ENCODE measurements at places on chromosomes 12 and 14.

- DNase-seq = no peak
Measured at GRCh38 chr12:9793779-9794395, 33.2 kb upstream of the CD69 start.

DNA sequence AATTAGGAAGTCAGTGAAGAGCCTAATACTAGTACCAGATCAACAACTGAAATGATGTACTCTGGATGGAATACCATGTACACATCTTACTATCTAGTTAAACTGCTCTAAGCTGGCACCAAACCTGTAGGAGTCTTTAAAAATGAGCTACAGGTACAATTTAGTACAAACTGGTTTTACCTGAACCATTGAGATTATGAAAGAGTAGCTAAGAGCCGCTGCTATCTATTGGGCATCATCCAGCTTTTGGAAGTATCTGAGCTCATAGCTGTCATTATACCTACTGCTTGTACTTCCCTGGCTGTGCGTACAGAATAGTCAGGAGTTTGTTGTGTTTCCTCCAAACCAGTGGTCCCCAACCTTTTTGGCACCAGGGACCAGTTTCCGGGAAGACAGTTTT lies 12.4 kb downstream of the TBC1D30 start:
- no peak for DNase-seq

DNA sequence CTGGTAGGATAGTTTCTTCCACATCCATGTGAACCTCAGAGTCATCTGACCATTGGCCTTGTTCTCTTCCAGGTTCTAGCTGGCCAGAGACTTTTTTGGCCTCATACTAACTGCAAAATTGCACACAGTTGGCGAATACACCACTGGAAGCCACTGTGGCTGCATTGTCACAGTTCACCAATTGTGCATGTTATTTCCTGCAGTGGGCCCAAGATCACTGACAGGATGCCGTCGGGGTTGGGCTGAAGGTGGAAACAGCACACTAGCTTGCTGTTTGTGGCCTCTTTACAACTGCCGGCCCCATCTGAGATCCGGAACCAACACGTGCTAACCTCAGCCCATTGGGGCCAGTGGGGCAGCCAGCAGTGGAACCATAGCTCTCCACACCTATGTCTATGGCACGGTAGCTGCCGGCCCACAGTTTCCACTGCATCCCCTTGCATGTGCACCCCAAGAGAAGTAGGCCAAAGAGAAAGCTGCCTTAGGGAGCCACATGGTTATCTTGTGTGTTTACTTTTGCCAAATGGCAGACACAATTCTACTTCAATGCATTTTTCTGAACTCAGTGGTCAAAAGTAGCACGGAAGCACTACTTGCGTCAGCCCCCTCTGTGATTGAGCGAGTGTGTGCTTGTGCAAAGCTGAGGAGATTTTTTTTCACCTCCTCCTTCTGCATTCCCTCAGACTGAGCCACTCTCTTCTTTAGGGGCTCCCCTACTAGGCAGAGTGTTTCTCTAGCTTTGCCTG lies 464.0 kb downstream of the RAD51B start:
- peak; percentile 32 for DNase-seq

DNA sequence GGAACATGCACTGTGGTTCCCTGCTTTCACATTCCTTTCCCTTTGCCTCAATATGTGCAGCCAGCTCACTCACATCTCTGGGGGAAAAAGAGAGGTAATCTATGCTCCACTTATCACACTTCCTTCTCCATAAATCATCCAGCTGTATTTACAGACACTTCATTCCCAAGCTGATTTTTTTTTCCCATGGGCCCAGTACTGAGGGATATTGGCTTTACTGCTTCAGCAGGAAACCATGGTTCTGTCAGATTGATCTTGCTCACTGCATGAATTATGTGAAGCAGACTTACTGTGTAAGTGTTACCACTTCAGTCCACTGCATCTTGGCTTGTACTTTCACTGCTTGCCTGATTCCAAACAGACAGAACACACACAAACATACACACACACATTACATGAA lies 555.6 kb downstream of the CCER1 start:
- DNase-seq = no peak

- DNase-seq = no peak
Measured at GRCh38 chr12:115910057-115910456, 367.4 kb downstream of the MED13L start.

DNA sequence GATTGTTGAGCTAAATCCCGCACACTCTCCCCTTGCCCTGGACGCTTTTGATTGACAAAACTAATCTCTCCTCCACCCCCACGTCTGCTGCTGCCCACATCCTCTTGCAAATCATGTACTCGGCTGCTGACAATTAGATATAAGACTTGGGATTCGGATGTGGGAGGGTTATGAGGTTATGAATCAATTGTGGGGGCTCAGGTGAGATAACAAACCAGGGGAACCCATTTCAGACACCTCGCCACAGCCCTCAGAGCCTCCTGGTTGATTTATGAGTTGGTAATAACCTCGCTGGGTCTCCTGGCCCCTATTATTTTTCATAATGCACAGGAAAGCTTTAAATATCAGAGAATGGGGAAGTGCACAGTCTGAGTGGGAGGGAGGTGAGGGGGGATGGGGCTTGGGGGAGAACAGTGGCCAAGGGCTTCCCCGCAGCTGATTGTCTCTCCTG lies 449.9 kb downstream of the DPF3 start:
- peak; percentile 36 for DNase-seq

DNA sequence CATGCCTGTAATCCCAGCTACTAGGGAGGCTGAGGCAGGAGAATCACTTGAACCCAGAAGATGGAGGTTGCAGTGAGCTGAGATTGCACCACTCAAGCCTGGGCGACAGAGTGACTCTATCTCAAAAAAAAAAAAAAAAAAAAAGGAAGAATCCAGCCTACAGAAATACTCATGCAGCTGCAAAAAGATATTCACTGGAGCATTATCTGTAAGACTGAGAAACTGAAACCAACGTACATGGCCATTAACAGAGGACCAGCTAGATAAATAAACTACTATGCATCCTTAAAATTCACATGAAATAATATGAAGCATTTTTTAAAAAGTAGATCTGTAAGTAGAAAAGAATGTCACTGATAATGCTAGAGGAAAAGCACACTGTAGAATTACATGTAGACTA lies 3.5 kb downstream of the SLC7A7 start:
- no peak for DNase-seq

GRCh38 chr12:96400631-96401075 lies 414 bp upstream of the CDK17 start:
- no peak for DNase-seq

GRCh38 chr12:14367040-14367661 lies 1.7 kb downstream of the ATF7IP start:
- DNase-seq = no peak

DNA sequence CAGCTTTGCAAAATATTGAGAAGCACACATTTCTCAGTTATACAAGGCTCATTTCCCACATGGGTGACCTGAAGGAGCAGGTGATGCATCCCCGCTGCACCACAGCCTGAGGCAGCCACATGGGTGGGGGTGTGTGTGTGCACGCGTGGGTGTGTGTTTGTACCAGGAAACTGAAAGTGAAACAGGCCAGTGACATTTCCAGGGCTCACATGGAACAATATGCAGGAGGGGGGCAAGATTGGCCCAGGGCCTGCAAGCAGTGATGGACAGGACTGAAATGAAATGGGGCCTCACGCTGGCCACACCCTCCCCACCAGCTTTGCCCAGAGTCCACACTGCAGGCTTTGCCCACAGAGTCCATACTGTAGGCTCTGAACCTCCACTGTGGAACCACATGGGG lies 154.2 kb upstream of the PARP11 start:
- peak; percentile 46 for DNase-seq

- no peak for DNase-seq
Measured at GRCh38 chr12:90982170-90982569, 22.6 kb downstream of the EPYC start.

DNA sequence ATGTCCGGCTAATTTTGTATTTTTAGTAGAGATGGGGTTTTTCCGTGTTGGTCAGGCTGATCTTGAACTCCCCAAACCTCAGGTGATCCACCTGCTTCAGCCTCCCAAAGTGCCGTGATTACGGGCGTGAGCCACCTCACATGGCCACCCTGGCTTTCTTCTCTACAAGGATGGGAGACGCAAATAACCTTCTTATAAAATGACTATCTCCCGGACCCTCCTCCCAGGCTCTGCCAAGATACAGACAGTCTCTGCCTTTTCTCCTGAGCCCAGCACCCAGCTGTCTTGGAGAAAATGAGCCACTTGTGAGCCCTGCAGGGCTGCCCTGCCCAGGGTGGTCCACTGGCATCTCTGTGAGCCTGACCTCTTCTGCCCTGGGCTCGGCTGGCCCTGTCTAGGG lies 34.7 kb upstream of the RBM19 start:
- DNase-seq = no peak

- no peak for DNase-seq
Measured at GRCh38 chr12:70609739-70610491, 27.3 kb downstream of the PTPRB start.

GRCh38 chr12:65876898-65877721 lies 52.8 kb downstream of the HMGA2 start:
- no peak for DNase-seq

- no peak for DNase-seq
Measured at GRCh38 chr12:68350753-68351152, 18.6 kb upstream of the MDM1 start.

DNA sequence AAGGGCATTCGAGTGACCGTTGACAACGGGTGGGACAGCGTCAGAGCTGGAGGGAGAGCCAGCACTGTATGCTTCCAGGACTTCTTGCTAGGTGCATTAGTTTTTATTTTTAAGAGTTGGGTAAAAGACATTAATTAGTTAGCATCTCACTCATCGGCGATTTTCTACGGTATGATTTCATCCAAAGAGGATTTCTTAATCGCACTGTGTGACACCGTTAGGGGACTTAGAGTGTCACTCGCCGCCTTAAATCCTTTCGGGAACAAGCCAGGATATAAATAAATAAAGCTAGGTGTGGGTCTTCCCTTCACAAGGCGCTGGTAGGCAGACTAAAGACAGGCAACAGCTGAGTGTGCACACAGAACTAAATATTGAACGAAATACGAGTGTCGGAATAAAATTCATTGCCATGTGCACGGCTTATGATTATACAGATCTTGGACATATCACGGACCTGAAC lies 869 bp upstream of the NOVA1 start:
- no peak for DNase-seq

- DNase-seq = no peak
Measured at GRCh38 chr12:30839643-30840220, 85.0 kb upstream of the CAPRIN2 start.

DNA sequence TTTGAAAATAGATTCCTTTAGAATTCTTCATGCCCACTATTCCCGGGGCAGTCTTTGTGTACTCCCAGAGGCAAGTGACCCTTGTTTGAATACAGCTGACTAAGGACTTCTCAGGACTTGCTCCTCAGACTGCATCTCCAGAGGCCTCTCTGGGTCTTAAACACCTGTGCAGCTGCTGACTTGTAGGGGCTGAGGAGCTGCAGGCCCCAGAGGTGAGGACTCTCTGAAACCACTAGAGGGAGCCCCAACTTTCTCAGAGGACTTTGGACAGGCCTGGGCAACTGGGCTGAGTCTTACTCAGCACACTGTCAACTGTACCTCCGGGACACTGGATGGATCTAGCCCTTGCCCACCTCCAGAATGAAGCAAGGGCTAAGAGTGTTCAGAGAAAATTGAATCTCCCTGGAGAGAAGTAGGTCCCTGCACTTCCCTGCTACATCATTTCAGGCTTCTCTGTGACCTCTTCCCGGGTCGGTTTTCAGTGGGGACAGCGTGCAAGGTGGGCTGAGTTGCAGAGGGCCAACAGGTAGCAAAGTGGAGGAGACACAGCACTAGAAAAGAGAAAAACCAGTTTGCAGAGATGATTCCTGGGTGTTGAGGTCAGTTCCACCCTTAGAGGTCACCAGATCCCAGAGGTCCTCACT lies 164.6 kb downstream of the TMEM117 start:
- DNase-seq = peak; percentile 9

DNA sequence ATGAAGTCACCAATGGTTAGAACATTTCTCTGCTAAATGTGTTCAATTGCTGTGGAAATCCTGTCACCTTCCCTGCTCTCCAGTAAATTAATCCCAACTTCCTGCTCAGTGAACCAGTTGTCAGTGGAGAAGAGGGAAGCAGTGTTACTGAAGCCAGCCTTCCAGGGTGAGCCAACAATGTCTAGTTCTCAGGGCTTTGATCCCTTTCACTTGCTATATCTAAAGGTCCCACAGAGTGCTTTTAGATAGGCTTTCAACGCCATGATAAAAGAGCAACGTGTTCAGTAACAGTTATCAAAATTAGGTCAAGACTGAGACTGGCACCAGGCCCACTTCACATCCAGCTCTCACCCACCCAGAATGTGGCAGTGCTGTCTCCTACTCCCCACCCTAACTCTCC lies 139.7 kb downstream of the KCNH5 start:
- no peak for DNase-seq

DNA sequence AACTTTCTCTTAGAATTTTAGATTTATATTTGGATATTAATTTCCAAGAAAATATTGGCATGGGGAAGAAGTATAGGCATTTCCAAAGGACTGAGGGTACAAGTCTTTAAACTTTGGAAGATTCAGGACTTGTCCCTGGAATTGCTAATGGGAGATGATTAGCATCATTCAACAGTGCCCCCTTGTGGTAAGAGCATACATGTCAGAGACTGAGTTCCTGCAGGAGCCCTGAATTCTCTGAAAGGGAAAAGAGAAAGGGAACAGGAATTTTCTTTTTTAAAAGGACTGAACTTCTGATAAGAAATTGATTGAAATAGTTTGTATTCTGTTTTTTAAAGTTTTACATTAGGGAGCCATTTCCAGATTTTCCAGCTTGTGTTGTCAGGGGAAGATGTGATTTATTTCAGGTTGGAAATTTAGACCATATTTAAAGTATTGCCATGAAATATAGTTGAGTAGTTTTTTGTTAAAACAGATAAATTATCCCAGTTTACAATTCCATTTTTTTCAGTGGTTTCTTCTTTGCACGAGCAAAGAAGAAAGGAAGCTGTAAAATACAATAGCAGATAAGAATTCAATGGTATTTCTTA lies 44.0 kb upstream of the REP15 start:
- DNase-seq = no peak

DNA sequence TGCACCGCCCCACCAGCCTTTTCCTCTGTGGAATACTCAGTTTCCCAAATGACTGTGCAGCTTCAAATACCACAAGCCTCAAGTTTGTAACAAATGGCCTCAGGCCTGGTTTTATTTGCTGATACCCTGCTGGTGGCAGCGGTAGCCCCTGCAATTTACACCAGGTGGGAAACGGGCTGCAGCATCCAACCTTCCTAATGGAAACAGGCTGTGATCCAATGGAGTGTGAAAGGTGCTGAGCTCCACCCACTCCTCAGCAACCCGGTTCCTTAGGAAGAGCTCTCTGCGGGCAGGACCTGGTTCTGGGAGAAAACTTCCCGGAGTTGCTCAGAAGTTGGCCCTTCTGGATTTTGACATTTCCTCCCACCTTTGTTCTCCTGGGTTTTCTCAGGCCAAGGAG lies 41.7 kb upstream of the LTA4H start:
- no peak for DNase-seq

- DNase-seq = no peak
Measured at GRCh38 chr14:57573173-57573572, 79.5 kb upstream of the CCDC198 start.

GRCh38 chr14:65032319-65032718 lies 45.6 kb downstream of the FNTB start:
- DNase-seq = no peak

- no peak for DNase-seq
Measured at GRCh38 chr14:105330491-105330895, 15.9 kb downstream of the PACS2 start.
